Left lung (tissue), 14 donors: ENCODE measurements at places on chromosomes 13 and 19. TPM values are rescaled to one million over a fixed set of nuclear protein-coding genes. Genes with fewer than 3 reads are reported as not detected.

DNA sequence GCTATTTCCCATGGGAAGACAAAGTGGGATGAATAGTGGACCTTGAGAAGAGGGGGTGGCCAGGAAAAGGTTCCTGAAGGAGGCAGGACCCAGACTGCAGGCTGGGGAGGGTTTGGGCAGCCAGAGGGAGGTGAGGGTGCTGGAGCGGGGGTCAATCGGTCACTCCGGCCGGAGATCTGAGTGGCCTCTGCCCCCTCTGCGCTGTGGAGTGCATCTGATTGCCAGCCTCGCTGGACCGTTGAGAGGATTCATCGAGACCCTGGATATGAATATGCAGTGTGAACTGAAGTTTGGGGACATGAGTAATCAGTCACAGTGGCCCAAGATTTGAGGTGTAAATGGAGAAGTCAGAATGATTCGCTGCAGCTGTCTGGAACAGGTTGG is 5.5 kb upstream of the ZNF580 start:
- H3K4me1 ChIP-seq: peaks cover 60% of the 10 kb centered on the region
- H3K27me3 ChIP-seq: no peaks in the 10 kb centered on the region
- DNase-seq: no peak
- H3K27ac ChIP-seq: peak overlapping the region; percentile 95

- no peak overlapping the region for H3K27ac ChIP-seq
- no peaks in the 10 kb centered on the region for H3K36me3 ChIP-seq
- H3K27me3 ChIP-seq: no peaks in the 10 kb centered on the region
- no peaks in the 10 kb centered on the region for H3K4me1 ChIP-seq
- H3K4me3 ChIP-seq: no peak overlapping the region
Measured at GRCh38 chr13:75061909-75062308, 420.1 kb downstream of the TBC1D4 start.

FUT6 gene
- polyA plus RNA-seq: 0.74 TPM

CLIP3 gene
- polyA plus RNA-seq: 31.6 TPM

METTL21C gene
- not detected for polyA plus RNA-seq
